Activated naive CD8-positive, alpha-beta T cell treated with anti-CD3 and anti-CD28 coated beads, Interleukin-2, amount 50 U/mL, for 16 hours (primary cell): ENCODE measurements at places on chromosomes 16 and 17.

GRCh38 chr17:9802294-9802693 lies 10.9 kb upstream of the DHRS7C start:
- DNase-seq = no peak

DNA sequence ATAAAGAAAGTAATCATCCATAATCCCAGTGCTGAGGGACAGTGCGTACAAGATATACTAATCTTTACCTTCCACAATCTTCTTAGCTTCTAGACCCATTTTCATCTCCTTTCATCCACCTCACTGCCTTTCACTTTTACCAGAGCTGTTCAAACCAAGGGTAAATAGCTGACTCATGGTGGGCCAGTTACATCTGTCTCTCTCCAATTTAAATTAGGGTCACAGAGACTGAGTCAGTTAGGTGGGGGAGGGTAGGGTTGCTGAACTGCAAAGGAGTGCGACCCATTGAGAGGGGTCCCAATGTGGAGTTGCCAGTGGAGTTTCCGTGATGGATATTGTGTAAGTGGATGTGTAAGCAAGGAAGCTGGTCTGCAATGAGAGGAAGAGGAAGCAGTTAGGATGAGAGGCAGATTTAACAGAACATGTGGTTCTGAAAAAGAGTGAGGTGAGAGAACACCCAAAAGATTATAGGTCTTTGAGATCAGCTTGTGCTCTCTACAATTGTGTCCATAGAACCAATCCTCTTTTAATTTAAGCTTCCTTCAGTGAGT lies 83.5 kb downstream of the GP2 start:
- no peak for DNase-seq

GRCh38 chr16:22402191-22402590 lies 27.8 kb upstream of the CDR2 start:
- DNase-seq = no peak

DNA sequence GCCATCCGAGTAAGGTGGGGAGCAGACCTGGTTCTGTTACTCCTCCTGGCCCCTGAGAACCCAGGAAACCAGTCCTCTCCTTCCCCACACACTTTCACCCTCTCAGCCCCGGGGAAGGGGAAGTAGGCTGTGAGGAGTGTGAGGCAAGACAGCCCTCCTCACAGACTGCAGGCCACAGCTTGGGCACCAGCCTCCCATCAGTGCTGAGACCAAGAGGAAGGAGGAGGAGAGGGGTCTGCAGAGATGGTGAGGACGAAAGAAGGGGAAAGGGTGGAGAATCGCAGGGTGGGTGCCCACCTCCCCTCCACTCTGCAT lies 7.0 kb downstream of the G6PC3 start:
- no peak for DNase-seq

DNA sequence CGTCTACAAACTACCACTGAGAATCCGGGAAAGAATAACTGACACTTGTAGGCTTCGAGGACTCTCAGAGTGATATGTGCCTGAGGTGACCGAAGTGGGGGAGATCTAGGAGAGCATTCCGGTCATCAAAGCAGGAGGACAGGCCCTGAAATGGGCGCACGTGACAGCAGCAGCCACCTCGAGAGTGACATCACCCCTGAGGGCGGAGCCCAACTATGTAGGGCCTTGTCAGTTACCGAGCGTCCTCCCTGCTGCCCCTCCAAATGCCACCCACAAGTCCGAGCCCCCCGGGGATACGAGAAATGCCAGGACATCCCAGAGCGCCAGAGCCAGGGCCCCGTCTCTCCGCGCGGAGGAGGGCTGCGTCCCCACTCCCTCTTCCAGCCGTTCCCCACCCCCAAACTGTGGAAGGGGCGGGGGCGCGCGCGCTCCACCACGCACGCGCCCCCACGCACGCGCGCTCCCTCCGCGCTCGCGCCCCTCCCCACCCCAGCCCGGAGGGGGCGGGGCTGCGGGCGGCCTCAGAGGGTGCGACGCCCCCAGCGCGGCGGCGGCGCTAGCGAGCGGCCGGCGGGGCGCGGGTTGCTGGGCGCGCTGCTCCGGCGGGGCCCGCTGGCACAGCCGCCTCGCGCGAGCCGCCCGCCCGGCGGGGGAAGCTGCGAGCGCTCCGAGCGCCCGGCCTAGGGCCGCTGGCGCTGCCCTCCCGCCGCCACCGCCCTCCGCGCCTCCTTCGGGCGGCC lies at the start of gene TANC2:
TANC2 (plus strand) TSS at position 550 of the 740 bp plus-strand sequence. CDS start 43,325 bp downstream, outside the sequence.
- DNase-seq = peak; percentile 46
